Omental fat pad (tissue), 4 donors: ENCODE measurements at places on chromosomes 1 and 21. TPM values are rescaled to one million over a fixed set of nuclear protein-coding genes. Genes with fewer than 3 reads are reported as not detected.

The LRRC39 gene
- total RNA-seq, result 1.0 TPM

The GBP1 gene
- 250 TPM for total RNA-seq

The PWP2 gene
- total RNA-seq, result 15.0 TPM

The PEAR1 gene
- 12.6 TPM for total RNA-seq

The WDR64 gene
- total RNA-seq, result not detected

The LCE2C gene
- total RNA-seq, result not detected

The DNAH14 gene
- total RNA-seq, result 5.8 TPM

The KIF26B gene
- total RNA-seq, result 0.96 TPM

The RGS4 gene
- total RNA-seq, result 44.1 TPM

The HDAC1 gene
- 52.6 TPM for total RNA-seq

The ACKR1 gene
- 360 TPM for total RNA-seq

The CRABP2 gene
- total RNA-seq, result 8.8 TPM

The MAP1LC3C gene
- 16.9 TPM for total RNA-seq

The KIF21B gene
- 2.4 TPM for total RNA-seq

The GBP3 gene
- 27.3 TPM for total RNA-seq

The MTARC2 gene
- 25.7 TPM for total RNA-seq

The TMEM50B gene
- total RNA-seq, result 83.5 TPM

The BCAS2 gene
- total RNA-seq, result 32.8 TPM

The PINK1 gene
- total RNA-seq, result 132 TPM

The OXCT2 gene
- 0.37 TPM for total RNA-seq

The CLCA1 gene
- total RNA-seq, result not detected

The PRELP gene
- 115 TPM for total RNA-seq

The C1QB gene
- 908 TPM for total RNA-seq

The RGS18 gene
- 4.0 TPM for total RNA-seq

The B3GALT5 gene
- not detected for total RNA-seq

The UTS2 gene
- total RNA-seq, result not detected

The TRAF3IP3 gene
- 9.0 TPM for total RNA-seq

The ERVH48-1 gene
- not detected for total RNA-seq

The OR6N1 gene
- total RNA-seq, result not detected

The FCRL6 gene
- 1.0 TPM for total RNA-seq

The EPHA2 gene
- 15.3 TPM for total RNA-seq

The FBXO44 gene
- total RNA-seq, result 9.7 TPM

The KIF2C gene
- total RNA-seq, result 0.44 TPM

The TMPRSS15 gene
- total RNA-seq, result not detected

The PM20D1 gene
- 0.74 TPM for total RNA-seq

The TFF3 gene
- 23.6 TPM for total RNA-seq

The ATF6 gene
- total RNA-seq, result 34.5 TPM

The CD53 gene
- 204 TPM for total RNA-seq

The SYCP1 gene
- not detected for total RNA-seq

The UBXN10 gene
- total RNA-seq, result 0.63 TPM

The GPR25 gene
- not detected for total RNA-seq

The APOBEC4 gene
- not detected for total RNA-seq

The CCDC185 gene
- total RNA-seq, result not detected

The OR2L3 gene
- total RNA-seq, result not detected

The DEDD gene
- 32.0 TPM for total RNA-seq

The LMOD1 gene
- 31.6 TPM for total RNA-seq

The FALEC gene
- total RNA-seq, result not detected

The INAVA gene
- 0.12 TPM for total RNA-seq

The PLA2G2A gene
- 672 TPM for total RNA-seq

The MYBPH gene
- not detected for total RNA-seq

The C1QC gene
- total RNA-seq, result 461 TPM

The SPATA17 gene
- total RNA-seq, result not detected

The HTR1D gene
- not detected for total RNA-seq

The NMNAT2 gene
- total RNA-seq, result 4.2 TPM

The STRIP1 gene
- total RNA-seq, result 36.7 TPM

The GUCA2B gene
- total RNA-seq, result not detected
